ENCODE measurements at places on chromosomes 4 and X. TPM values are rescaled to one million over a fixed set of nuclear protein-coding genes. Genes with fewer than 3 reads are reported as not detected.

Gene GATA1
- not detected for total RNA-seq

Gene PPARGC1A
- 2.2 TPM for total RNA-seq

- DNase-seq: no peak
Measured at GRCh38 chrX:118948270-118948669, 26.1 kb upstream of the LONRF3 start.

DNA sequence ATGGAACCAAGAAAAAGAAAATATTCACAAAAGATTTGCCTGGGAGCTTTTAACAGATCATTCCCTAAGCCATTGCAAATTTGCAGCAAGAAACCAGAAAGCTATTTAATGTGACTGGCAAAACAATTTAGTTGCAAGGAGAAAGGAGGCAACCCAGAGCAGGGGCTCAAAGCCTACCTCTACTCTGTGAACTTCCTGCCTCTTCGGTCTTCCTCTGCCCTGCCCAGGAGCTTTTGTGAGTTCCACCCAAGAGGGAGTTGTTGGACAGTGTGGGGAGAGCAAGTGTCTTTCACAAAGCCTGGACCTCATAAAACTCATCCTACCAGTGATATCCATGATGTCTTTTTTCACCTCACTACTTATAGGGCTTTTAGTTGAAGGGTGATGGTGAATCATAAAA, 107.4 kb downstream of the AFF1 start:
- DNase-seq: no peak

- DNase-seq: no peak
Measured at GRCh38 chr4:53905941-53906377, 158.4 kb downstream of the CHIC2 start.

GRCh38 chr4:24265989-24266388, 318.4 kb downstream of the DHX15 start:
- no peak for DNase-seq

- no peak for DNase-seq
Measured at GRCh38 chr4:103050736-103051436, 25.7 kb downstream of the SLC9B2 start.

GRCh38 chrX:24768556-24768955, 74.8 kb downstream of the POLA1 start:
- no peak for DNase-seq

DNA sequence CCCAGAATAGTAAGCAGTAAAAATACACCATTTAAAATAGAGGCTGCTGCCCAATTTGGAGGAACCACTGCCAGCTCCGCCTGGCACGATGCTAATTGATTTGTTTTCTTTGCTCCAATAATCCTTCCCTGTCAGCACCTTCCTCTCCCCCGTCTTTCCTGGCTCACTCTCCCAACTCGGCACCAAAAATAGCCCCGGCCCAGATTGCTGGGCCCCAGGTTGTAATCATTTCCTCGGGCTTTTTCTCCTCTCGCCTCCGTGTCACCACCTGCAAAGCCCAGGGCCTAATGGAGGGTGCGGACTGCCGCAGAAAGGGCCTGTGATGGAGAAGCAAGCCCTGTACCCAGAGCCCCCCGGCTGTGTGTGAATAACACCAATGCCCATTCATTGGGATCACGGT, 197.6 kb upstream of the PSAPL1 start:
- DNase-seq: no peak

- no peak for DNase-seq
Measured at GRCh38 chrX:18757956-18758932, 50.8 kb downstream of the PPEF1 start.

GRCh38 chr4:86048426-86048825, 311.4 kb downstream of the MAPK10 start:
- no peak for DNase-seq

DNA sequence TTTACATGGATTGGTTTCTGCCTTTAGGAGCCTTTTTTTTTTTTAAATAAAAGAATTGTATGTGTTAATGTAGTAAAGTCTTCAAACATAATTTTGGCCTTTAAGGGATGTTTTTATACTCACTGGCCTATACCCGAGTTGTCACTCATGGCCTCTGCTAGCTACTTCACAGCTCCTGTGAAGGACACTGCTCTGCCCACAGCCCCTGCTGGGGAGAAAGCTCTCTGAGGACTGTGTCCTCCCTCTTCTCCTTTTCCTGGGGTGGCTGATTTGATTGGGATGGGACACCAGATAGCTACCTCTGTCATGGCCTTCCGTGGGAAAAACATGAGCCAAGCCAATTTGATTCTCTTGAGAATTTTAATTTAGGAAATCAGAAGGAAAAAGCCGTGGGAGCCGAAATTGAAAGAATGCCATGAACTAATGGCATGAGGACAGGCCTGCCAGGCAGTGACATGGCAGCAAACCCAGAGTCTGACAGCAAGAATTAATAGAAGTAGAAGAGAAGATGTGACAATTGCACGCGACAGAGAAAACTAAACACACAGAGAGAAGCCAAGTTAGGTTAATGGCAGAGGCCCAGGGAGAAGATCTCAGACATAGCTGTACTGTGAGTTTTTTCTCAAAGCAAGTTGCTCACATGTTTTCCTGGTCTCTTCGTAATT, 81.4 kb downstream of the ARHGAP10 start:
- no peak for DNase-seq

- DNase-seq: no peak
Measured at GRCh38 chrX:31546126-31546525, 474.3 kb upstream of the FTHL17 start.
